ENCODE measurements at places on chromosomes 7 and 10. TPM values are rescaled to one million over a fixed set of nuclear protein-coding genes. Genes with fewer than 3 reads are reported as not detected.

The CLRN3 gene
- total RNA-seq, result not detected

- peak; percentile 58 for DNase-seq
Observed at GRCh38 chr10:22986771-22987542, 59.1 kb downstream of the ARMC3 start.

The CCL24 gene
- total RNA-seq, result not detected

- DNase-seq, result no peak
Observed at GRCh38 chr10:89427629-89428028, 13.3 kb downstream of the IFIT5 start.

DNA sequence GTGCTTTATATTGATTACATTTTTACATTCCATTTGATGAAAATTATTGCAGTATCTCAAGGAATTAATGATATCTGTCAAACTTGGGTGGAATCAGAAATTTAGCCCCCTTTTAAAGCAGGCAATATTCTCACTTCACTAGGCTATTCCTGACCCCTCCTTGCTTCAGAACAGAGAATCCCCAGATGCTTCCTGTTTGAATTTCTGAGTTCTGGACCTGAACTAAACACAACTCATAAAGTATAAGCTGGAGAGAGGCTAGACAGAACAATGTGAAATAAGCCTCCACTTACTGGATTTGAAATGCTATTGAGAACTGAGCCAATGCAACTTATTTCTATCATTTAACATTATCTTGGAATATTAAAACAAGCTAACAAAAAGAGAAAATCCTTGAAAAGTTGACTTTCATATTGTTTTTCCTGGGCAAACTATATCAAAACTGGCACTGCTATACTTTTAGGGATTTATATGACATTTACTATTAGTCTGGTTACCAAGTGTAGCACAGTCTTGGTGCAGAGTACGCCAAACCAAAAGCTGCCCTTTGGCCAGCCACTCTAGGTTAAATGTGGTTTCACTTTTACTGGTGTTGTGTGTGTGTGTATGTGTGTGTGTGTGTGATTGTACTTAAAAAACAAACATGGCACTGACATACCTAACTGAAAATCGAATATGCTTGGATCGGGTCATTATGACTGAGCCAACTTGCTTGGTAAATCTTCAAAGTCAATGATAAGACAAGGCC lies 19.0 kb upstream of the AGMO start:
- no peak for DNase-seq

GRCh38 chr7:142690554-142691182 lies 58.6 kb upstream of the PRSS1 start:
- no peak for DNase-seq

The CFTR gene
- total RNA-seq, result not detected

GRCh38 chr10:16902606-16903005 lies 85.4 kb upstream of the RSU1 start:
- DNase-seq, result no peak

DNA sequence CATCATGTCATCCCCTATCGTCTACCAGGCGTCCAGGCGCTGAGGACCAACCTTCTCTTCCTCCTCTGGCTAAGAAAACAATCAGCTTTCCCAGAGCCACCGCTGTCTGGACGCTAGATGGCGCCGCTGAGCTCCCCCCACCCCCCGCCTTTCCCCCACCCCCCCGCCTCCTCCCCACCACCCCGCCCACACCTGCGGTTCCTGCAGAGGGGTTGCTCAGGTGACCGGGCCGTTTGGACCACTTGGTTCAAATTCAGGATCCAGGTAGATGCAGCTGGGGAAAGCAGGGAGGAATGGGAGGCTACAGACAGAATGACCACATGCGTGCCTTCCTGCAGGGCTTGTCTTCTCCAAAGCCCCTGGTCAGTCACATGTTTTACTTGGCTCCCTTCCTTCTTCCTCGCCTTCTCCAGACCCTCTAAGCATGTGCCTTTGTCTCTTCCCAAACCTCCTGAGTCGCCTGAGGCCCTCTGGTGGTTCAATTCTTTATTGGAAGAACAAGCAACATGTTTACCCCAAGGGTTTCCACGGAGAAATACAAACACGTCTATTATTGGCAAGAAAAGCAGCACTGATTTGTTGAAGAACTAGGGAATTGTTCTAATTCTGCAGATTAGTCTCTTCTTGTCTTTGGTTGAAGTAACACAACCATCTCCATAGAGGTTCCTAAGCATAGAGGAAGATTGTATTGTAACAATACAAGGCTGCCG lies 24.7 kb downstream of the AOC1 start:
- peak; percentile 49 for DNase-seq

DNA sequence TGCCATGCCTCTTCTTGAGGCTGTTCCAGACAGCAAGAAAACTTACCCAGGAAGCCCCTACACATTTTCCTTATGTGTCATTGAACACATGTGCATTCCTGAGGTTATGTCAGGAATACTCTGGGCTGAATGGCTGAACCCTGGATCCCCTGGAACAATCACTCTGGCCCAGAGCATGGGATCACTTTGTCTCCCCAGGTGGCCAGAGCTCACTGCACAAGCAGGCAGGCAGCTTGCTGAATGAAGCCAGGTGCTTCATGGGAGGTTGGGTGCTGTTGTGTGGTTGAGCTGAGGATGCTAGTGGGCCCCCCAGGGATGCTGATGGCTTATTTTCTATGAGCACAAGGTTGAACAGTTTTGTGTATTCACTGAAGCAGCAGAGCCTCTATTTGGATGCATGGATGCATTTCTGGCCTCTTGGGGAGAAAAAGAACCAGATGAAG lies 54.7 kb upstream of the NPTX2 start:
- DNase-seq, result no peak

The NRCAM gene
- 30.8 TPM for total RNA-seq

DNA sequence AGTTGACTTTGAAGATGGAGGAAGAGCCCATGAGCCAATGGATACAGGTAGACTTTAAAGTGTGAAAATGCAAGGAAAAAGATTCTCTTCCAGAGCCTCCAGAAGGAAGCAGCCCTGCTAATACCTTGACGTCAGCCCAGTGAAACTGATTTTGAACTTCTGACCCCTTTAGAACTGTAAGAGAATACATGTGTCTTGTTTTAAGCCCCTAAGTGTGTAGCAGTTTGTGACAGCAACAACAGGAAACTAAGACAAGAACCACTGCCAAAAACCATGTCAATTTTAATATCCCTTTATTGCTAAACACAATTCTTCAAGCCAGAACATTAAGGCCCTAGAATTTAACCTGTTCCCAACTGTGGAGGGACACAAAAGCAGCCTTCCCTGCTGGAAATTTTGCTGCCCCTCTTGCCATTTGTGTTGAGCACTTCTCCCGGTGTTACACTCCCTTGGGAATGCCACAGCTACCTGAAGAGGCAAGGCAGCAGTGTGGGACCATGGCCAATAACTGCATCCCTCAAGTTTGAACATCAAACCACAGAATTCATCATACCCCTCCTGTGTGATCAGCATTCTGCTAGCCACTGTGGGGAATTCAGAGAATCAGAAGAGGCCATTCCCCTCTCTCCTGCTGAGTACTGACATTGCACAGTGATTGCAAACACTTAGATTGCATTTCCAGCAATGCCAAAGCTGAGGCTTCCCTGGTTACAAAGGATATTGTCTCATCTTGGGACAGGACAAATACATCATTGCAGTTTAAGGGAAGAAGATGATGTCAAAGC lies 12.3 kb upstream of the CCDC172 start:
- no peak for DNase-seq

The ANKRD2 gene
- 0.26 TPM for total RNA-seq

GRCh38 chr7:118239014-118239413 lies 14.5 kb downstream of the ANKRD7 start:
- no peak for DNase-seq

All from SJCRH30 (cell line).